NCI-H82 (cell line): ENCODE measurements at places on chromosomes 5 and 9.

DNA sequence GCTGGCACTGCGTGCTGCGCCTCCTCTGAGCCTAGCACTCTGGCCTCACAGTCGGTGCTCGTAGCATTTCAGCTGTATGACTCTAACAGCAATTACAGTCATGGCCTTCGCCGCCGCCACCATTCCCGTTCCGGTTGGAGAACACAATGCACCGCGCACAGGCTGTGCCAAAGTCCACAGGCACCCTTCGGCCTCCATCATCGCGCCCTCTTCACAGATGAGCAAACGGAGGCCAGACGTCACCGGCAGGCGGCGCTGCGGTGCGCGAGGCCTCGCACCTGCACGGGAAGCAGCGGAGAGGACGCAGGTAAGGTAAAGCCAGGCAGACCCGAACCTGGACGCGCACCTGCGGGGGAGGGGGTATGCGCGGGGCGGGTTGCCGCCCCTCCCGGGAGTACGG, 128.9 kb downstream of the BARX1 start:
- no peak for DNase-seq

GRCh38 chr5:93476251-93476742, 104.7 kb downstream of the NR2F1-AS1 start:
- no peak for DNase-seq

DNA sequence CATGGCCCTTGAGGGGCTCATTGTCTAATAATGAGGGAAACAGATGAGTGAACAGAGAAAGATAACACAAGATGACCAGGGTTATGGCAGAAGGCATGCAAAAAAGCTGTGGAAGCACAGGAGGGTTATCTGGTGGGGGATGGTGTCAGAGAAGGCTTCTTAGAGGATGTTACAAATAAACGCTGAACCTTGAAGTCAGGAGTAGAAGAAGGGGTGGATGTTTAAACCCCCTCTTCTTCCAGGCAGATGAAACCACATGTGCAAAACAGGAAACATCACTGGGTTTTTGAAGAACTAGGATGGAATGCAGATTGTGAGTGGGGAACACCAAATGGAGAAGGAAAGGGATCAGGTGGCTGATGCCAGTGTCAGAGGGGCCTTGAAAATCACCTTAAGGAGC, 41.8 kb upstream of the NR5A1 start:
- DNase-seq, result no peak

- peak; percentile 87 for DNase-seq
Observed at GRCh38 chr9:134778841-134779411, 101.7 kb upstream of the FCN2 start.

DNA sequence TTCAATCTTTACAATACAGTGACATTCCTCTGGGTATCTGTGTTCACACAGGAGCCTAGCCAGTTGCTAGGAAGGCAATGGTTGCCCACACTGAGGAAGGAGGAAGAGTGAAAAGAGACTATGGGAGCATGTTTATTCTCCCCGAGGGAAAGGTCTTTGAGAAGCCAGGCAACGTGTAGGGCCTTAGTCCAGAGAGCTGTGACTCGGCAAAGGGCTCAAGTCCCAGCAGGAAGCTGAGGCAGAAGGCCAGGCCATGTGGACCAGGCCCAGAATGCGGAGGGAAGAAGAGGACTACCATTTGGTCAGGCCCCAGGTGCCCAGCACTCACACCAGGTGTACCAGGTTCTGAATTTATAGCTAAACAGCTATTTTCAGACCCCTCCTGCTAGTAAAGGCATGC, 136.6 kb upstream of the DMAC1 start:
- DNase-seq, result no peak
